ENCODE measurements at places on chromosomes 2 and 18.

- no peak for DNase-seq
Observed at GRCh38 chr2:54750040-54750439, 26.6 kb downstream of the EML6 start.

GRCh38 chr2:18403921-18404522, 156.4 kb downstream of the RDH14 start:
- no peak for DNase-seq

GRCh38 chr2:210559182-210559581, 2.8 kb downstream of the CPS1 start:
- DNase-seq: no peak

GRCh38 chr18:48939205-48940097, 11.3 kb downstream of the SMAD7 start:
- DNase-seq: no peak

DNA sequence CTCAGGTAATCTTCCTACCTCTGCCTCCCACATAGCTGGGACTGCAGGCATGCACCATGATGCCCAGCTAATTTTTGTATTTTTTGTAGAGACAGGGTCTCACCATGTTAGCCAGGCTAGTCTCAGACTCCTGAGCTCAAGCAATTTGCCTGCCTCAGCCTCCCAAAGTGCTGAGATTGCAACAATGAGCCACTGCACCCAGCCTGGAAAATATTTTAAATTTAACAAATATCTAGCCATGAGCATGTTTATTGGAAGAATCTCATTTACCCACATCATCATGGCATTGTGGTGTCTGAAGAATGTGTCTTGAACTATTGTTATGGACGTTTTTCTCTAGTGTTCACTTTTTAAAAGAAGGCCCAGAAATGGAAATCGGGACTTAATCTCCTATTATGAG, 231.8 kb downstream of the MBD5 start:
- DNase-seq: no peak

GRCh38 chr2:27687232-27687631, 23.5 kb downstream of the SLC4A1AP start:
- no peak for DNase-seq

GRCh38 chr2:38581193-38582147, 21.3 kb downstream of the HNRNPLL start:
- DNase-seq: peak; percentile 75

- peak; percentile 60 for DNase-seq
Observed at GRCh38 chr18:67104700-67105284, 411.7 kb downstream of the DSEL start.

DNA sequence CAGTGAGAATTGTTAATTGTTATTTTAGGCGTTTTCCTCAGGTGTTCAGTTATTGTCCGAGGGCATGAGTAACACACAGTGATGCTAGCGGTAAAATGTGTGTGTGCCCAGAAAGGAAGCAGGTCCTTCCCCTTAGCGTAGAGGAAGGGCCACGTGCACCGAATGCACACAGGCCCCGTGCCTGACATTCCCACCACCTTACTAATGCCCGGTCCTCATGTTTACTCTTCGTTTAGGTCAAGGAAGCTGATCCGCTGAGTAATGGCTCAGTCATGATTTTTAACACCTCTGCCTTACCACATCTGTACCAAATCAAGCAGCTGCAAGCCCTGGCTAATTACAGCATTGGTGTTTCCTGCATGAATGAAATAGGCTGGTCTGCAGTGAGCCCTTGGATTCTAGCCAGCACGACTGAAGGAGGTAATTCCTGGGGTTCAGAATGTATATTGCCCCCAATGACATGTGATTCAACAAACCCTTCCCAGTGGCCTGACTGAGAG, 76.7 kb downstream of the MERTK start:
- DNase-seq: peak; percentile 14

DNA sequence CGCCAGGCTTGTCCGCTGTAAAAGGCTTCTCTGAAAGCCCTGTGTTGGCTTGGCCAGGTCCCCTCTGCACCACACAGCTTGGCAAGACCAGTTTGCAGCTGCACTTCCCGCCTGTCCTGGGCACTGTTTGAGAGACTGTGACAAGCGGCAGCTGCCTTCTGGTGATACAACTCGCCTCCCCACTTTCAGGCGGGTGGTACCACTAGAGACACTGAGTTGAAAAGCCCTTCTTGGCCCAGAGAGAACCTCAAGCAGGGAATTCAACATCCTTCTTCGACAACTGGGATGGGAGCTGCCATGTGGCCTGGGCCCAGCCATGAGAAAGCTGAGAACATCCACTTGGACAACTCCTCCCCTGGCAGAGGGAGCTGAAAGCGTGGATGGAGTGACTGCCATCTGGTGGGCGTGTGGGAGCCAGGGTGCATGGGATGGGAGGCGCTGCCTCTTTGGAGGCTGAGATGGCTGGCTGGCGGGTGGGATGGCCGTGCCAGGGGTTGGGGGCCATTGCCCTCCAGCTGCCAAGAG, 125.5 kb upstream of the REV1 start:
- no peak for DNase-seq

DNA sequence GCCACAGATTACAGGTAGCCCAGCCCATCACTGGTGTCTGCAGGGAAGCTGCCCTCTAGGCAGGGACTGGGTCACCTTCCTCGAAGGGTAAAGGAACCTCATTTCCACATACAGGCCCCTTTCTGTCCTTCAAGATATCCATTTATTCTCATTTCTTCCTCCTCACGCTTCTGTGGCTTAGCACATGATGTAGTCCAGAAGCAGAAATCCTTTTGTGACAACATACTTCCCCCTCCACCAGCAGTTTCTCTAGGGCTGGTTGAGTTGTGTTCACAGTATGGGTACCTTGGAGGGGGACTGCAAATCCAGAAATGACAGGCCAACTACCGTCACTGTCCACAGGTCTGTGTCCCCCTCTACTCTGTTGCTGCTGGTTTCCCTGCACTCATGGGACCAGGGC, 364.9 kb downstream of the ANAPC1 start:
- peak; percentile 73 for DNase-seq

- no peak for DNase-seq
Observed at GRCh38 chr2:240664622-240665021, 18.1 kb downstream of the AQP12B start.

DNA sequence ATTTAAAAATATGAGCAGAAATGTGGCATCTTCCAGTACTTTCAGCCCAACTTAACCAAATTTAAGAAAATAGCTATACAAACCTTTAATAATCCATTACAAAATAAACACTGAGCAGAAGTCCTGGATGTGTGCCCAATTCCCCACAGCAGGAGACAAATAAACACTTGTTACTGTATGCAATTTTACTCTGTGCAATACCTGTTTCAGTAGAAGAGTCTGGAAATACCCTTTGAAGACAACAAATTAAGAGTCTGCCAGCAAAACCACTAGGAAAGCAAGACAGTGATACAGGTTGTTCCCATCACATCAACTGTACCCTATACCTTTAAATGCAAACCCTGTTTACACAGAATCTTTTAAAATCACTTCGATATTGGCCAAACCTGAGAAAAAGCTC, 41.4 kb upstream of the RNU4ATAC start:
- DNase-seq: no peak

- DNase-seq: no peak
Observed at GRCh38 chr2:58376592-58376991, 135.5 kb upstream of the FANCL start.

GRCh38 chr2:196244966-196245365, 73.6 kb upstream of the STK17B start:
- no peak for DNase-seq

DNA sequence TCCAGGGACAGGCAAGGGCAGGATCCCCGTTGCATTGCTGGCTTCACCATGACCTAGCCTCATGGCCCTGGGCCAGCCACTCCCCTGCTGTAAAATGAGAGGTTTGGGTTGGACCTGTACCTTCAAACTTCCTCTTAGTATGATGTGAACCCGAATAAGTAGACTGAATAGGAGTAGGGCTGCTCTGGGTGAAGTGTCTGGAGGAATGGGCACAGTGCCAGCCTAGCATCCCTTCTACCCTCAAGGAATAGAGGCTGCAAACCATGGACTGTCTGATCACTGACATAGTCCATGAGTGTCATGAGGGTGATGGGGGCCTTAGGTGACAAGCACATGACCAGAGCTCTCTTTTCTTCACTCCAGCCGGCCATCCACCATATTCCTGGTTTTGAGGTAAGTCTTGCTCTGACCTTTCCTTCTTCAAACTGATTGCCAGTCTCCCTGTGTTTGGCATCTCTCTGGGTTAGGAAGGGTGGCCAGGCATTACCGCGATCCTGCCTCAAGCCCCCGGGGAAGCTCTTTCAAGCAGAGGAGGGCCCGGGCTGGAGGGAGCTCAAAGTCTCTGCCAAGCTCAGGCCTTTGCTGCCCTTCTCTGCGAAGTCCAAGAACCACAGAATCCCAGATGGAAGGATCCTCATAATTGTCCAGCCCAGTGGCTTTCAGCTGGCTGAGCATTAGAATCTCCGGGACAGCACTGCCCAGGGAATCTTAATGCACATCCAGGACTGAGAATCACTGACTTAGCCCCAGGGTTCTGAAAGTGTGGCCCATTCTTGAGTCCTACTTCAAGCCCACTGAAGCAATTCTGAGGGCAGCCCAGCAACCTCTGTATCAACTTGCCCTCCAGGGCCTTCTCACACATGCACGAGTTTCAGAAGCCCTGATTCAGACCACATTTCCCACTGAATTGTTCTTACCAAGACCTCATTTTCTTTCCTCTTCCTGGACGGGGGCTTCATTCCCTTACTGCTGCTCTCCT, 148.1 kb downstream of the DYSF start:
- no peak for DNase-seq

DNA sequence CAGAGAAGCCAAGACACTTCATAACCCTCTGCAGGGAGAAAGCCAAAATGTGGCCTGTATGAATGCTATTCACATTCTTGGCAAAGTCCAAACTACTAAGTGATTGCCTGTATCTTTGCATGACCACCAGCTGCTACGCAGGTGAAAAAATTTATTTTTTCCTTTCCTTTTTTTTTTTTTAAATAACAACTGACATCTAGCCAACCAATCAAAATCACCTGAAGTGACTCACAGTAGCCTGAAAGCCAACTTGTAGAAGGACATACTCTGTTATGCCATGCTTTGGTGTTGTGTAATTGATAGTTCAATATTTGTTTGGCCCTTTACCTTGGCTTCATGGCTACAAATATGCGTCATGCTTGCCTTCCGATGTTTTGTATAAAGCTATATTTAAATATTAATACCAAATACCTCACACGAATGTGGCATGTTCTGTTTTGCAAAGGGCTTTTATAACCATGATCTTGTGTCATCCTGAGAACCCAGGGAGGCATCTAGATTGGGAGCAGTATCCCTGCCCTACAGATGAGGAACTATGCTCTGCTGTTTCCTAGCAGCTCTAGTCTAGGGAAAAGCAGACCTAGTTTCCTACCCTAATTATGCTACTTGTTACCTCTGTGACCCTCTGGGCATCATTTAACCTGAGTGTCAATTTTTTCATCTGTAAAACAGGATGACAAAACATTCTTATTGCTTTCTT, 102.1 kb downstream of the MYOM1 start:
- no peak for DNase-seq

GRCh38 chr2:136255648-136256461, 137.9 kb upstream of the CXCR4 start:
- peak; percentile 96 for DNase-seq

- DNase-seq: peak; percentile 22
Observed at GRCh38 chr2:137952586-137953129, 11.6 kb upstream of the HNMT start.

DNA sequence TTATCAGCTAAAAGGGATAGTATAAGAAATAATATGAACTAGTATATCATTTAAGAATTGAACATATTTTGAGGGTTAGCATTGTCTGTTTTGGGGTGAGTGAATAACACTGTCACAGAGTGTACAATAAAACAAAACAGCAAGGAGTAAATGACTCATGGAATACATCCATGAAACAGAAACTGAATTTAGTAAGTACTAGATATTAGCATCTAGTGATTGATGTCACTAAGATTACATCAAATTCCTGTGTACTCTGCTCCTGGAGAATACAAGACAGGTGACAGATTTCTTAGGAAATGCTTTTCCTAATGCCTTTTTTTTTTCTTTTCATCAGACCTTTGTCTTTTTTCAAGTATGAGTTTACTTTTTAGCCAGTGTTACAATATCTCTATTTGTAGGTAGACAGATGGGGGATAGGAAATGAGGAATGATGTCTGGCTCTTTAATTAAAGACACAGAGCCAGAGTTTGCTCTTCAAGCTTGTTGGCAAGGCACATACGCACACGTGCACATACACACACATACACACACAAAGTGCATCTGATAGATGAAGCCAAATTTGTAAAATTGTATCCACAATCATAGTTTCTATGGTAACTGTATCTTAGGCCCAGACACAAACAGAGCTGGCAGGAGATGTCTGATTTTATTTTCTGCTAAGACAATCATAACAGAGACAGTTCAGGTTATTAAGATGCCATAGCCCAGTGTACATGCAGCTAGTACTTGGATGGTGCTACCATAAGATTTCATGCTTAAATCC, 138.2 kb upstream of the NRP2 start:
- no peak for DNase-seq

- no peak for DNase-seq
Observed at GRCh38 chr2:44936715-44937687, 4.5 kb upstream of the SIX3 start.

GRCh38 chr18:51897884-51898283, 442.1 kb upstream of the DCC start:
- DNase-seq: no peak

GRCh38 chr2:144430722-144431391, 89.1 kb downstream of the ZEB2 start:
- no peak for DNase-seq

- no peak for DNase-seq
Observed at GRCh38 chr2:240877460-240878340, 9.1 kb downstream of the AGXT start.

- DNase-seq: peak; percentile 54
Observed at GRCh38 chr2:227406177-227407031, 18.7 kb upstream of the SCYGR1 start.

GRCh38 chr2:214629875-214630274, 179.6 kb downstream of the BARD1 start:
- no peak for DNase-seq

GRCh38 chr2:3628241-3628679, 29.7 kb upstream of the ALLC start:
- no peak for DNase-seq

DNA sequence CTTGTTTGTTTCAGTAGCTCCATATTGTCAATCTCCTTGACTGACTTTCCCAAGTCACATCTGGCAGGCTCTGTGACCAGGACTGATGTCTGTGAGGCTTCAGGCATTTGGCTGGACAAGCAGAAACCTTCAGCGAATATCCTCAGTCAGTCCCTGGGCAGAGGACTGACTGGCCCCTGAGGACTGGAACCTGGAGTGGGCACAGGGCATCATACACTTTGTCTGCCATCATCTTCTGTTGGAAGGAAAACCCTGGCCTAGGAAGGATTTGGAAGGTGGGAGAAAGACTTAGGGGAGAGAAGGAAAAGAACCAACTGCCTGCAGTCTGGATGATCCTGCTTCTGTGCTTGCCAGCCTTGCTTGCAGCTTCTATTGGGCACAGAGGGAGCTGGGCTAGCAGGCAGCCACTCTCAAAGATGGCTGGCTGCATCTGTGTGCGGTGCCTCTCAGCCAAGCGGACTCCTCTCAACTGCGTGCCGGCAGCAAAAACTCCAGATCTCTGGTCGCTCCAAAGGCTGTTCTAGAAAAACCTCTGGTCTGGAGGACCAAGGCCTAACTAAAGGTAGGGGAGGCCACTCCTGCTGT, 126.8 kb downstream of the MARCHF4 start:
- no peak for DNase-seq
